Suppressor macrophage treated with lipopolysaccharide for 4 hours (primary cell): ENCODE measurements at places on chromosomes 2 and 18.

- peak; percentile 67 for DNase-seq
Measured at GRCh38 chr2:232781765-232782164, 5.4 kb upstream of the KCNJ13 start.

GRCh38 chr2:37892436-37893114 lies 32.5 kb upstream of the RMDN2 start:
- DNase-seq = peak; percentile 66

DNA sequence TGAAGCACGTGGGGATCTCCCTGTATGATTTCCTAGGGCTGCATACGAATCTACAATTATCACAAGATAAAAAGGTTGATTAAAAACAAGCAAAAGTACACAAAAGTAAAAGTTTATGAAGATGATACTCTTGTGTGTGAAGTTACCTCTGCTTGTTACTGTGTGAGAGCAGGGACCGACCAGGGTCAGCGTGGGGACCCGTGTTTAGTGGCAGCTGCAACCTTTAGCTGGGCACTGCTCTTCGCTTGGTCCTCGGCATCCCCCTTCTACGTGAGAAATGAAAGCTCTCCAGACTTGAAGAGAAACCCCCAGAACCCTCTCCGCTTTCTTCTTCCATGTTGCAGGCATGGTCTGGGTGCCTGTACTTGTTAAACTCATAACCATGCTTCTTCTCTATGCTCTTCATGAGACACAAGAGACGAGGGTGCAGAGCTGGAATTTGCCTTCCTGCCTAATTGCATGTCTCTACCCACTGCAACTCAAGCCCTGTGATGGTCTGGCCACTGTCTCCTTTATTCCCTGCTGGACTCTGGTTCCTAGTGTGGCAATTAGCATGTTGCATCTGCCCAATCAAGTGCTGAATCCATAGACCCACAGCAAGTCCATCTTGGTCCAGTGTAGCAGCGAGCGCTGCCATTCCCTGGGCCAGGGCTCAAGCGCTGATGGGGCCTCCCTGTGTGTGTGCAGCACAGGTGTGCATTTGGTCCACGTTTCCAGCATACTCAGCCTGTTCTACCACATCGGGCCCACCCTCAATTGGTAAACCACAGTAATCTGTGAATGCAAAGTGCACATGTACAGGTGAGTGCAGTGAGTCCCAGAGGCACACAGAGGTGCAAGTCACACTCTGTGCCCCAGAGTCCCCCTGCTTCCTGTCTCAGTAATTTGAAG lies 88.5 kb downstream of the TWIST2 start:
- DNase-seq = no peak

GRCh38 chr2:8797682-8798081 lies 39.7 kb downstream of the KIDINS220 start:
- DNase-seq = no peak

- DNase-seq = no peak
Measured at GRCh38 chr2:9656270-9656766, 25.5 kb upstream of the YWHAQ start.

DNA sequence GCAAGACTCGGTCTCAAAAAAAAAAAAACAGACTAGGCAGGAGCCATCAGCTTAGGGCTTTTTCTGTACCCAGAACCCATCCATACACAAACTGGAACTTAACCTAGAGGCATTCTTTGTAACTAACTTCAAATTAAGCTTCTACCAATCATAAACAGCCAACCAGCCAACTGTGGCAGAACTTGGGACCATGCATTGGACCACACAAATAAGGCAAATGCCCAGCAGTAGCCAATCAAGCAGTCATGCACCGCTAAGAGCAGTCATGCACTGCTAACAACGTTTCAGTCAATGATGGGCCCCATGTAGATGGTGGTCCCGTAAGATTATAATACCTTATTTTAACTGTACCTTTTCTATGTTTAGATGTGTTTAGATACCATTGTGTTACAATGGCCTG lies 22.7 kb downstream of the TUBB6 start:
- no peak for DNase-seq

- DNase-seq = peak; percentile 13
Measured at GRCh38 chr18:23032030-23032582, 99.0 kb downstream of the RBBP8 start.

DNA sequence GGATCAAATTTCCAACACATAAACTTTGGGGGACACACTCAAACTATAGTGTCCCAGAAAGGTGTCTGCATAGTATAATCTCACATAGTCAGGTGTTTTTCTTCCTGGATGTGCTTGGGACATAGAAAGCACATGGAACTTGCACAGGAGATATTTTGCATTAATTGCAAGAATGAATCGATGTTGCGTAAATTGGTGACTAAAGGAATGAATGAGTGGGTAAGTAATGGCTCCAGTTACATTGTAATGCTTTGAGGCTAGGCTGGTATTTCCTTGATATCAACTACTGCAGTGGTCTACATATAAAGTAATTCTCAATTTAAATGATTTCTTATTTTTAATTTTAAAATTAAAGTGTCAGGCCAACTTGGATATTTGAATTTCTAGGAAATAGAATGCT lies 53.4 kb downstream of the SH3RF3 start:
- peak; percentile 14 for DNase-seq

GRCh38 chr2:167335541-167335992 lies 447.3 kb downstream of the XIRP2 start:
- no peak for DNase-seq

- no peak for DNase-seq
Measured at GRCh38 chr2:204152616-204153015, 216.1 kb downstream of the ICOS start.

DNA sequence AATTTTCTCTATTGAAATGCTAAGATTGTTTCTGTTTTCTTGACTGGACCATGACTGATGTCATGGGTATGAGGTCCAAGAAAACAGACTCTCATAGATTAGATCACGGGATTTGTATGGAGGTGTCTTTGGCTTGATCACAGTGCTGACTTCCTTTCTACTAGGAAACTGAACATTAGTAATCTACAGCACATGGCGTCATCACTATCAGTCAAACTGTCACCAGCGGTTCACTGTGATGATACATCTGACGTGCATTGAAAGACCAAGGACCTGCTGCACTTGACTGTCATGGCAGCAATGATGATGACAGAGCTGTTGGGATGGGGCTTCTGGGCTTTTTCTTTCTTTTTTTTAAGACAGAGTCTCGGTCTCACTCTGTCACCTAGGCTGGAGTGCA lies 28.2 kb upstream of the IMPA2 start:
- DNase-seq = no peak

GRCh38 chr18:13363359-13363758 lies 144.8 kb downstream of the LDLRAD4 start:
- DNase-seq = no peak

DNA sequence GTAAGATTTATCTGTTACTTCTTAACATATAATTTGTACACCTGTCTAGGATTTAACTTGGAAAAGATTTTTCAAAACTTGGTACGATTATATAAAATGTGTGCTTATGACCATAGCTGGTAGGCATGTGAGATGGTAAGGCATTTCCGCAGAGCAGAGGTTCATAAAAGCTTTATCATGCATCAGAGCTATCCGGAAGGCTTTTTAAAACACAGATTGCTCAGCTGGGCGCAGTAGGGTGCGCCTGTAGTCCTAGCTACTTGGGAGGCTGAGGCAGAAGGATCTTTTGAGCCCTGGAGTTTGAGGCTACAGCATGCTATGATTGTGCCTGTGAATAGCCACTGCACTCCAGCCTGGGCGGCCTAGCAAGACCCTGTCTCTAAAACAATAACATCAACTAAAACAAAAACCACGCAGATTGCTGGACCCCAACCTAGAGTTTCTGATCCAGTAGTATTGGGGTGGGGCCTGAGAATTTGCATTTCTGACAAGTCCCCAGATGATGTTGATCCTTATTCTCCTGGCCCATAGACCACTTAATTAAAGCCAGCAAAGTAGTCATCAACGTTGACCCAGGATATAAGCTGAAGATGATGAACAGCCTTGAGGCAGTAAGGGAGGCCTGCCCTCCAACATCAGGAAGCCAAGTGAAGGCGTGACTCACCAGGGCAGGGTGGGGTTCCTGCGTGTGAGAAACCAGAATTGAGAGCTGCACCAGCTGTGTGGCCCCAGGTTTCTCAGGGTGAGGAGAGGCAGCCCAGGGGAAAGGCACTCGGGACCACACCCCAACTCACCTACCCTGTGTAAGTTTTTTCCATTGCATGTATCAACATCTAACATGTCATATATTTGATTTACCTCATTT lies 21.6 kb upstream of the SLC20A1 start:
- peak; percentile 70 for DNase-seq

- no peak for DNase-seq
Measured at GRCh38 chr2:204550751-204551511, 5.7 kb downstream of the PARD3B start.

DNA sequence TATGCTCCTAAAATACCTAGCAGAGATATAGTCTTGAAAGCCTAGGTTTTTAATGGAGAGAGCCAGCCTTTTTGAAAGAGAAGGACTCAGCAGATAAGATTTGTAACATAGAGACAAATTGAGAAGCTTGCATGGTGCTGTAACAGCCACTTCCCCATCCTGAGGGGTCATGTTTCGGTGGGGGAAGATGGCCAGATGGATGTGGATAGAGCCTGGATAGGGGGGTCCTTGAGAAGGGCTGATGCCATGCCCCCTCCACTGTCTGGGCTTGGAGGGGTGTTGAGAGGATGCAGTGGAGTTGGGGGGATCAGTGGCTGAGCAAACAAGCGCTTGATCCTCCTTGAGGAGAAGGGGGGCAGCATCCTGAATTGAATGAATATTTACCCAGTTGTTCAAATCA lies 178.0 kb upstream of the HS6ST1 start:
- DNase-seq = no peak

- no peak for DNase-seq
Measured at GRCh38 chr2:121251497-121251896, 33.5 kb downstream of the TFCP2L1 start.

DNA sequence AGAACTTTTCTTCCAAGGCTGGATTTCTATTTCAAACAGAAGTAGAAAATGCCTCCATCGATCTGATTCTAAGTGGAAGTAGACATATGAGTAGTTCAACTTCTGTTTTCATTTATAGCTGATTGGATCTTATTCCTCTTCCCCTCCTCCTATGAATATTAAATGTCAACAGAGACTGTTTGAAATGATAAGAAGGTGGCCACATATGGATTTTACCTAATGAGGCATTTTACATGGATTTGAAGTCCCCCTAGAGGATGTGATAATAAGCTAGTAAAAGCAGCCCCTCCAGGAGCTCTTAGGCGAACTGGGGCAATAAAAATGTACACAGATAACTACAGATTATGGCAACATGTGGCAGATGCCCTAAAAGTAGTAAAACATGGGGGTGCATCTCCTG lies 71.0 kb downstream of the UPP2 start:
- DNase-seq = no peak

- no peak for DNase-seq
Measured at GRCh38 chr2:30141136-30141535, 5.7 kb upstream of the YPEL5 start.

- DNase-seq = no peak
Measured at GRCh38 chr18:73009691-73010090, 141.9 kb upstream of the NETO1 start.

- DNase-seq = no peak
Measured at GRCh38 chr2:66463206-66463755, 28.4 kb downstream of the MEIS1 start.

DNA sequence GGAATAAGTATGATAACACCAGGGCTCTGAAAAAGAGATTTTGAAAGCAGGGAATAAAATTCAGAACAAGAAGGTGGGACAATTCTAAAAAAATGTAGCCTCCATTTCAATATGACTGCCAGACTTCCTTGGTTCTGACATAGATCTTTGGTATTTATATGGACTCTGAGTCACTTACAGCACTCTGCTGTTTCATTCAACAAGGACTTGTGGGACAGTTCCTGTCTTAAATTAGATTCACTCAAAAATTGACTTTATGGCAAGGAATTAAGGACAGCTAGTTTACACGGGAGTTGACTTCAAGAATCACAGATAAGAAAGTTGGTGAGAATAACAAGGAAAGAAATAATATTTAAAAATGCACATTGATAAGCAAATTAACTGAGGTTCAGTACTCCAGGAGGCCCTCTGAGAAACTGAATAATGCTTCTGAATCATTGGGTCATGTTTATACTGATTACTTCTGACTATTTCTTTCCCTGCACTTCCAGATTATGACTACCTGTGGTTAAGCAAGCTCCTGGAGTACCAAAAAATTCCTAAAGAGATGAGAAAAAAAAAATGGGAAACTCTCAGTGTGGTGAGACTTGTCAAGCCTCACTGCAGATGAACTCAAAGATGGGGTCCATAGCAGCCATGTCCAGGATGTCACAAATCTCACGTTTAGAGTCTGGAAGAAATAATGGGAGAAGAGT lies 828.3 kb upstream of the PIK3C3 start:
- no peak for DNase-seq

DNA sequence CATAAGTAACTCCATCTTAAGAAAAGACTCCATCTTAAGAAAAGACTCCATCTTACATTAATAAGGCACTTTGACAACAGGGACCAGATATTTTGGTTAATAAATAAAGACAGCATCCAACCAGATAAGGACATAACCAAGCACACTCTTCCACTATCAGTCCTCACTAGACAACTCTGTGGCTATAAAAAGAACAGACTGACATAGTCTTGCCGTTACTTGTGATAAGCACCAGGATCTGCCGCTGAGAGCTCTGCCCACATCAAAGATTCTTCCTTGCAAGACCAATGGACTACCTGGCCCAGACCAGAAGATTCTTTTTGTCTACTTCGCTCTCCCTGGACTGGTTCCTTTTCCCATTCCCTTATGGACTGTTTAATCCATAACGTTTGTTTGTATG lies 667.4 kb downstream of the NYAP2 start:
- DNase-seq = no peak

DNA sequence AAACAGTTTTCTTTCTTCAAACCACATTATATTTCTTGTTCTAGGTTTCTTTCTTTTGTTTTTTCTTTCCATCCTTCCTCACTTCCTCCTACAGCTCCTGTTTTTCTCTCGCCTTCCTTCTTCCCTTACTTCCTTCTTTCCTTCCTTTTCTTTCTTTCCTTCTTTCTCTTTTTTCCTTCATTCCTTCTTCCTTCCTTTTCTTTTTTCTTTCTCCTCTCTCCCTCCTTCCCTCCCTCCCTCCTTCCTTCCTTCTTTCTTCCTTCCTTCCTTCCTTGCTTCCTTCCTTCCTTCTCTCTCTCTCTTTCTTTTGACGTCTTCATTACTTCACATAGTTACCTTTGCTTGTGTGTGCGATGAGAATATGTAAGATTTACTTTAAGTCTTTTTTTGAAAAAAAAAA lies 470.0 kb upstream of the FSIP2 start:
- no peak for DNase-seq

DNA sequence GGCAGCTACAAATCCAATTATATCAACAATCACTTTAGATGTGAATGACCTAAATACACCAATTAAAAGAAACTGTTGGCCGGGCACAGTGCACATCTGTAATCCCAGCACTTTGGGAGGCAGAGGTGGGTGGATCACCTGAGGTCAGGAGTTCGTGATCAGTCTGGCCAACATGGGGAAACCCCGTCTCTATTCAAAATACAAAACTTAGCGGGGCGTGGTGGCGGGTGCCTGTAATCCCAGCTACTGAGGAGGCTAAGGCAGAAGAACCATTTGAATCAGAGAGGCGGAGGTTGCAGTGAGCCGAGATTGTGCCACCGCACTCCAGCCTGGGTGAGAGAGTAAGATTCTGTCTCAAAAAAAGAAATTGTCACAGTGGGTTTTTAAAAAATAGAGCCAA lies 49.5 kb downstream of the ATL2 start:
- DNase-seq = no peak
